ENCODE measurements at places on chromosomes 7 and 10.

DNA sequence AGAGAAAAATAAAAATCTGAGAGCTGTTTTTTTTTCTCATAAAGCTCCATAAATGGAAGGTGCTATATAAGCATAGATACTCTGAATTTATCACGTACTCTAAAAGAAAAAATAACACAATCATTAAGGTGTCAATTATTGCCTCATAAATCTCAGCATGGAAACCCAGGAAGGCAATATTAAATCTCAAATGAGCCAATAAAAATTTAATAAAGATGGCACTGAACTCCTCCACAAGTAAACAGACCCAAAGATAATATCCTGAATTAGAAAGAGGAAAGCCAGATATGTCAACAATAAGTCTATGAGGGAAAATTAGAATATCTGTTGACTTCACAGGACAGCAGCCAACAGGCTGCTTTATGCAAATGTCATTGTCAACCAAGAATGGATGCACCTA, 66.5 kb downstream of the CDK6 start:
- no peak for DNase-seq

GRCh38 chr10:126924915-126925300, 19.7 kb downstream of the DOCK1 start:
- DNase-seq = no peak

DNA sequence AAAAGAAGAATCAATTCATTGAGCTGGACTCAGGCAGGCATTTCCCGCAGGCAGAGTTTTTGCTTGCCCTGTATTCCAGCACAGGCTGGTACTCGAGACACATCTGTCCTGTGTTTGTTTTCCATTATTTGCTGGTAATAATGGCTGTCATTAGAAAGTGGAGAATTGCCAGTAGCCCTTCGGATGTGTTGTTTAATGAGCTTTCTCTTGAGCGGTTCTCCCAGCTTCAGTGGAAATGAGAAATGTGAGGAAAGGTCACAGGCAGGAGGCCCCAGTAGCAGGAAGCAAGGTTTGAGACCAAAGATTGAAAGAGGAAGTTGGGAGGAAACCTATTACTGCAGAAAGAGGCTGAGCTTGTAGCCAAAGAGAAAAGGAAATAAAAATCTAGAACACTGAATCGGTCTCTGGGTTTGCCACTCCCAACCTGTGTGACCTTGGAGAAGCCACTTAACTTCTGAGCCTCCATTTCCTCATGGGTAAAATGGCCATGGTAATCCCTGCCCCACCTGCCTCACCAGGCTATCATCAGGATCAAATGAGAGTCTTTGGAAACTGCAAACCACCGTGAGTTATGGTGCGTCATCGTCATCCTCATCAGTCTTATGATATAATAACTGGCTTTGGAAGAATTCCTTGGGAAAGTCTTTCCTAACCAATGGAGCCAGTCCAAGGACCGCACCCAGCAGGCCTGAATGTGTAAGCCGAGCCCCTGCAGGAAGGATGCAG, 67.7 kb downstream of the TACR2 start:
- peak; percentile 16 for DNase-seq

DNA sequence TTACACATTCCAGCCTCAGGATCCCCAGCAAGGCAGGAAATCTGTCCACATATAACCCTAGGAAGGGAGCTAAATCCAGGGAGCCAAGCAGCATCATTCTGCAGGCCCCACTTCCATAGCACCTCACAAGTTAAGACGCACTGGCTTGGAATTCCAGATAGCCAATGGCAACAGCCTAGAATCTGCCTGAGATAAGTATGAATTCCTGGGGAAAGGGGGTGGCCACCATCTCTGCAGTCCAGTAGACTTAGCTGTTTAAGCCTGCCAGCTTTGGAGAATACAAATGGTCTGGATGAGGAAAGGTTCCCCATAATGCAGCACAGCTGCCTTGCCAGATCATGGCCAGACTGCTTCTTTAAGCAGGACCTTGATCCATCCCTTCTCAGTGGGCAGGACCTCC, 179.4 kb upstream of the PRSS1 start:
- DNase-seq = no peak

- no peak for DNase-seq
Measured at GRCh38 chr7:36478745-36479144, 89.1 kb downstream of the ANLN start.

GRCh38 chr7:73716318-73716890, 3.1 kb downstream of the STX1A start:
- DNase-seq = peak; percentile 81

- no peak for DNase-seq
Measured at GRCh38 chr7:99409192-99409572, 413 bp downstream of the BUD31 start.

- DNase-seq = no peak
Measured at GRCh38 chr7:151309311-151309710, 32.3 kb upstream of the NUB1 start.

GRCh38 chr10:53716156-53716555, 943.6 kb upstream of the MBL2 start:
- no peak for DNase-seq

DNA sequence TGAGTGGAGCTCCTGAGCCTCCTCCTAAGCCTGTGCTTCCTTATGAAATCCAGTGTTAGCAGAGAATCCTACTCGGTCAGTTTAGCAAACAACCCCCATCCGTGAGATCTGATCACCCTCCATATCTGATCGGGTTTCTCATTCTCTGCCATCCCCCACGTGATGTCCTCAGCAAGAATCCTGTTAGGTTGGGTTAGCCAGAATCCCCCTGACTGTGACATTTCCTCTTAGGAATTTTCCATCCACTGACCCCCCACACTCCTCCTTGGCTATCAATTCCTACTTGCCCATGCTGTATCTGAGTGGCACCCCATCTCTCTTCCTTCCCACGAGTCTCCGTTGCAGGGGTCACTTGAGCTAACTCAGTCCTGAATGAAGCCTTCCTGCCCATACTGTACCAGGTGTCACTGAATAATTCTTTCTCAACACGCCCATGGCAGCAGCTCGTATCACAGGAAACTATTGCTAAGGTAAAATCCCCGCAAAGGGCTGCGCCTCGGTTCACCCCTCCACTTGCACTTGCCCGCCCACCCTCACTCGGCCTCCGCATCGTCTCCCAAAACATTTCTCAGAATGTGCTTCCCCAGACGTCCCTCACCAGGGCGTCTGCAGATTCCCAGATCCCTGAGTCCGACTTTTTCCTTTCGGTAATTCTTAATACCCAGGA, 44.1 kb downstream of the MYOF start:
- no peak for DNase-seq

GRCh38 chr10:42992957-42993390, 83.9 kb upstream of the RET start:
- DNase-seq = no peak

GRCh38 chr7:91898240-91898992, 17.9 kb upstream of the MTERF1 start:
- DNase-seq = no peak

DNA sequence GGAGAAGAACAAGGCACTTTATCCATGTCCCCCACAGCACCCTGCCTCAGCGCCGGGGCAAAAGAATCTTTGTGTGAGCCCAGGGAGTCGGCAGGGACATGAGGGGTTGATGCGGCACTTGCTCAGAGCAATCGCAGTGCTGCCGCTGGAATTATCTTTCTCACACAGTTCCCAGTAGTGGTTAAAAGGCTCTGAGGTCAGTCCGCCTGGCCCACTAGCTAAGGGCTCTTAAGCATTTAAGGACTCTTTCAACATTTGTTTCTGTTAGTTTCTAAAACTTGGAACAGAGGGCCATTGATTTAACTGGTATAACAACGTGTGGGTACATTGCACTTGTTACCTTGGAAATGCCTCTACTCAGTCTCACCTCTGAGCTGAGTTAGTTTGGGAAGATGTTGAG, 208.0 kb upstream of the C7orf33 start:
- no peak for DNase-seq

DNA sequence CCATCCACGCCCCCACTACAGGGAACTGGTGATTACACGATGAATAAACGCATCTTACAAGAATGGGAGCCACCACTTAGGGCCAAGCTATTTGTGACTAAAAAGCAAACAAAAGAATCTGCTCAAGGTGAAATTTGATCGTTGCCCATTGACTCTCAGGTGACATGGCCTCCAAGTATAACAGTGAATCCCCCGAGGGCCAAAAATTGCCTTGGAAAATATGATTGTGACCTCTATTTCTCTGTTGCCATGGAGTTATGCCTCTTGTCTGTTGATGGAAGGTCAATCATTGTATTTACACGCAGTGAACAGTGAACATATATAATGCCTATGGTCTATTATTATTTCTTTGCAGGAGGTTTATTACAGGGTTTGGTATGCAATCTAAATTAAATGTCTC, 282.3 kb downstream of the KLF6 start:
- DNase-seq = no peak

DNA sequence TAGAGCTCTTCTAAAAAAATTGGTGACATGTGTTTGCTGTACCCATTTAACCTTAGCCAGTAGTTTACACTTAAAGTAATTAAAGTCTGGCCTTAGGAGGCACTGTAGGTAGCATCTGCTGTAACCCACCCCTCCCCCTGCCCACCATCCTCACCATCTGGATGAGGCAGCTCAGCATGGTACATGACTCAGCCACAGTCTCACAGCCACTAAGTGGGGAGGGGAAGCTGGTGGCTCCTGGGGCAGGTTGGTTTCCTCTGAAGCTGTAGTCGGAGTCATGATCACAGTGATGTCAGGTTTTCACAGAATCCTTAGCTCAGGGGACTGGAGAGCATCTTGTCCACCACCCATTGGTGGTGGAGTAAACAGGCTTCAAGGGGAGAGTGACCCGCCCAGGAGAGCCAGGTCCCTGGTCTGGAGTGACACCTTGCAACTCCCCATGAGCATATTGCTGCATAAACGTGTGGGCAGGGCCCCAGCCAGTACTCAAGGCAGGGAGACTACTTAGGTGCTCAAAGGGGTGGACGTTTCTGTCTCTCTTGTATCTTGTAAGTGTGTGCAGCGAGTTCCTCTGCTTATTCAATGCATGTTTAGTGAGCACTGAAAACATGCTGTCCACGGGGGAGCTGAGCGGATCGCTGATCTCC, 125.9 kb downstream of the GRK5 start:
- DNase-seq = peak; percentile 44

DNA sequence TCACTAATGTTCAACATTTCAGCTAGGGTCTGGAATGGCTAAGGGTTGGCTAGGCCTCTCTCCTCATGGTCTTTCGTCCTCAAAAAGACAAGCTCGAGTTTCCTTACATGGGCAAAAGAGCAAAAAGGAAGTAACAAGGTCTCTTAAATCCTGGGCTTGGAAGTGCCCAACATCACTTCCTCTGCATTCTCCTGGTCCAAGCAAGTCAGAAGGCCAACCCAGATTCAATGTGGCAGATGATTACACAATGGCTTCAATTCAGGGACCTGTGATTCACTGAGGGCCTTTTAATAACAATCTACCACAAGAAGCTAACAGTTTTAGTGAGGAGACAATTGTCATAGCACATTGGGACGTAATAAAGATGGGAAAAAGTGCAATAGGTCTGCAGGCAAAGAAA, 4.4 kb upstream of the NUP205 start:
- no peak for DNase-seq

- DNase-seq = no peak
Measured at GRCh38 chr7:43148161-43148731, 35.8 kb downstream of the HECW1 start.

DNA sequence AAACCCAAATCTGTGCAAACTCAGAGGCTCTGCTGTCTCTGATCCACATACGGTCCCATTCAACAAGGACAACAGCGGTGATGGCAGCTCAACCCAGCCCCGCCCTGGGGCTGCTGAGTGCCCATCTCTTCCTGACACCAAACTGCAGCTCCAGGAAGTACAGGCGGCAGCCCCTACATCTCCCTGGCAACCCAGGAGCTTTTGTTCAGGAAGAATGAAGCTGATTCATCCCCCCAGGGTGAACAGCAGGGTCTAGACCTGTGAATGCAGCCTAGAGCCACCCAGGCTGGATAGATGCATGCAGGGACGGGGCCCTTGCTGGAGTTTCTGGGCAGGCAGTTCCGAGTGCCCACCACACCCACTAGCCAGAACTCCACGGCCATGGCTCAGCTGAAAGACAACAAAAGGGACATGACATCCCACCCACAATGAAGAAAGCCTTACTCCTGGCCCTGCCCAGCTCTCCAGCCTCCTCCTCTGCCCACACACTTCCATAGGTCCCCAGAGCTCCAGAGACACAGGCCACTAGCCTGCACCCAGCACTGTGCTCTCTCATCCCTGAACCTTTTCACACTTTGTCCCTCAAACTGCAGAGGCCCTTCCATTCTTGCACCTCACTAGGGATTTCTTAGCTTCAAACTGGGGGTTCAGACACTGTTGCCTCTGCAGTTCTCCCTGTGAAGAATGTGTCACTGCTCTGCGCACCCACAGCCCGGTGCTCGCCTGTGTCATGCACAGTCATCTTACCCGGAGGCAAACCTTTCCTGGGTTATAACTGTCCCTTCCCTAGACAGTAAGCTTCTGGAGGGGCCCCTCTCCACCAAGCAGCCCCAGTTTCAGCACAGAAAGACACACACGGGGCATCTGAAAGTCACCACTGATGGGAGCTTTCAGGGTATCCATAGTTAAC, 99.1 kb downstream of the GRID1 start:
- no peak for DNase-seq
